RWPE2 (cell line): ENCODE measurements at places on chromosomes 13 and 19.

GRCh38 chr13:50779443-50780200 lies 63.9 kb downstream of the DLEU7 start:
- no peak for DNase-seq
- H3K27ac ChIP-seq, result no peak overlapping the region
- H3K4me3 ChIP-seq, result no peak overlapping the region

DNA sequence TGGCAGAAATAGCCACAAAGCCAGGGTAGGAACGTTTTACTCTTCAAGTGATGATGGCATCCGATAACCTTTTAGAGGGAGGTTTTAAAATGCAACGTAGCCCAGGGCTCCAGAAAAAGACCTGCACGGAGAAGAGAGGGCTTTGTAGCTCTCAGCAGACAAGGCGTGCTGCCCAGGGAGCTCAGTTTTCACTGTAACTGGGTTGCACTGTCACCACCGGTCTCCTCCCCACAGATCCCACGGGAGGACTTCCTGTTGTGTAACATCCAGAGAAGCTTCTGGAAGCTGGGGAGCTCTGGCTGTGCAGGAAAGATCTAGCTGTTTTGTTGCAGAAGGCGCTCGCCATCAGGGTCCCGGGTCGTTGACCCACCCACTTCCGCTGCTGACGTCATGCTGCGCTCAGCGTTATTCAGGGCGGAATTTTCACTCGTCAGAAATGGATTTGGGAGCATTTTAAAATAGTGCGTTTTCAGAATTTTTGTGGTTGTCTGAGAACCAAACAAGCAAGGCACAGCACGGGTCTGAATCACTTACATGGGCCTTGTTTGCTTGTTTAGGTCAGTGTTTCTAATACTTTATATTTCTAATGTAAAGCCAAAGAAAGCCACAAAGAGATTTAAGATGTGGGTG lies 50.8 kb downstream of the ATP11A start:
- H3K4me3 ChIP-seq, result no peak overlapping the region
- no peaks in the 10 kb centered on the region for H3K27me3 ChIP-seq
- H3K36me3 ChIP-seq, result no peaks in the 10 kb centered on the region
- no peak for DNase-seq
- H3K4me1 ChIP-seq, result no peaks in the 10 kb centered on the region

GRCh38 chr13:71338070-71338469 lies 528.9 kb downstream of the DACH1 start:
- H3K4me3 ChIP-seq, result no peak overlapping the region
- H3K36me3 ChIP-seq, result no peaks in the 10 kb centered on the region
- no peaks in the 10 kb centered on the region for H3K27me3 ChIP-seq
- H3K27ac ChIP-seq, result no peak overlapping the region

DNA sequence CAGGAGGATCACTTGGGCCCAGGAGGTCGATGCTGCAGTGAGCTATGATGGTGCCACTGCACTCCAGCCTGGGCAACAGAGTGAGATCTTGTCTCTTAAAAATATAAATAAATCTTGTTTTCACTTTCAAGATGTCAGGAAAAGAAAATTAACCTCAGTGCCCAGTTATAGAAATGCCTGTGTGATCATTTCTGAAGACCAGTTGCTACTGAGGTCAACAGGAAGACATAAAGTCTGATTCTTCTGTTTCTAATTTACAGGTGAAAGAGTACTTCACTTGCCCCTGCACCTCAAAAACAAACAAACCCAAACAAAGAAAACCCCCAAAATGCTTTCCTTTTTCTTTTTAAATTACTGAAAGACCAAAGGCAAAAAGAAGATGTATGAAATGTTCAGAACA lies 174.3 kb upstream of the NBEA start:
- no peak for DNase-seq
- H3K27ac ChIP-seq, result no peak overlapping the region
- H3K4me1 ChIP-seq, result no peaks in the 10 kb centered on the region
- H3K4me3 ChIP-seq, result no peak overlapping the region

DNA sequence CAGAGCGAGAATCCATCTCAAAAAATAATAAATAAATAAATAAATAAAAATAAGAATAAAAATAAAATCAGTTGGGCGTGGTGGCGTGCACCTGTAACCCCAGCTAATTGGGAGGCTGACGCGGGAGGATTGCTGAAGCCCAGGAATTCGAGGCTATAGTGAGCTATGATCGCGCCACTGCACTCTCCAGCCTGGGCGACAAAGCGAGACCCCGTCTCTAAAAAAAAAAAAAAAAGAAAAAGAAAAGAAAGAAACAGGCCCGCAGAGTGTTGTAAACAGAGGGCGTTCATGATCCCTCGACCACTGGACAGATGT lies 5.4 kb downstream of the SERTAD1 start:
- H3K27me3 ChIP-seq, result no peaks in the 10 kb centered on the region
- peaks cover 10% of the 10 kb centered on the region for H3K36me3 ChIP-seq
- DNase-seq, result no peak
- H3K27ac ChIP-seq, result peak overlapping the region; percentile 81
- peaks cover 7% of the 10 kb centered on the region for H3K4me1 ChIP-seq
- H3K4me3 ChIP-seq, result peak overlapping the region; percentile 45

DNA sequence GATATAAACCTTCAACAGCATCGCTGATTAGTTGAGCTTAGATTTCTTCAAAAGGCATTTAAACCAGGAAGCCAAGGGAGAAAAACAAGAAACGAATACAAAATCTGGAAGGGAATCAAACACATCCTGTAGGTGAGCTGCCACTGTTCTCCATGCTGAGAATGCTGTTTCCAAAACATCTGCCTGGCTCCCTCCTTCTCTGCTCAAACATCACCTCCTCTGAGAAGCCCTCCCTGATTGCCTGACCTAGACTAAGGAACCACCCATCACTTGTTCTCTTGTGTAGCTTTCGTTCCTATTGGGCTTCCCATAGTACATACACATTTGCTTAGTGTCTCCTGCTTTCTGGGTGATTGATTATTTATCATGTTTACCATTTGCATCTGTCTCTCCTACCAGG lies 152.7 kb downstream of the CACNA1A start:
- DNase-seq, result no peak
- no peaks in the 10 kb centered on the region for H3K27me3 ChIP-seq
- H3K4me1 ChIP-seq, result no peaks in the 10 kb centered on the region
- H3K36me3 ChIP-seq, result no peaks in the 10 kb centered on the region
- H3K4me3 ChIP-seq, result no peak overlapping the region

GRCh38 chr19:18312092-18312534 lies 10.8 kb downstream of the LSM4 start:
- no peaks in the 10 kb centered on the region for H3K27me3 ChIP-seq
- H3K4me1 ChIP-seq, result no peaks in the 10 kb centered on the region
- DNase-seq, result no peak
- no peak overlapping the region for H3K27ac ChIP-seq
- peaks cover 85% of the 10 kb centered on the region for H3K36me3 ChIP-seq
- H3K4me3 ChIP-seq, result no peak overlapping the region

DNA sequence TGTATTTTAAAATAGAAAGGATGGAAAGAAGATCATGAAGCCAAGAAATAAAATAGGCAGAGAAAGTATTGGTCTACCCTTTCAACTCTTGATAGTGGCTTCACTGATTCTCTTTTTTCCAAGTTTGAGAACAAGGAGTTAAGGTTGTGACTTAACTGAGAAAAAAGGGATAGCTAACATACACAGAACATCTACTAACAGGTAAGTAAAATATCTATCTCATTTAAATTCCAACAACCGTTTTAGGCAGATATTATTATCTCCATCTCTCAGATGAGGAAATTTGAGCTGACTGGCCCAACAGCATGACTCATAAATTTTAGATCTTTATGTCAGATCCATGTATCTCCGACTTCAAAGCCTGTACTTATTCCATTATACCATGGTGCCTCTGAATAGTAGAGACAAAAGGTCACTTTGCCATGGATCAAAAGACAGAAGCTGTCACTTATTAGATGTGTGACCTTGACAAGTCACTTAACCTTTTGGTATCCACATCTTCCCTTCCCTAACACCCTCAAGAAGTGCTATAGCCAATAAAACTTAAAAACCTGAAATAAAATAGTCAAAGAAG lies 152.1 kb downstream of the DACH1 start:
- no peak for DNase-seq
- no peaks in the 10 kb centered on the region for H3K4me1 ChIP-seq
- H3K4me3 ChIP-seq, result no peak overlapping the region
- H3K36me3 ChIP-seq, result no peaks in the 10 kb centered on the region
- H3K27ac ChIP-seq, result no peak overlapping the region

DNA sequence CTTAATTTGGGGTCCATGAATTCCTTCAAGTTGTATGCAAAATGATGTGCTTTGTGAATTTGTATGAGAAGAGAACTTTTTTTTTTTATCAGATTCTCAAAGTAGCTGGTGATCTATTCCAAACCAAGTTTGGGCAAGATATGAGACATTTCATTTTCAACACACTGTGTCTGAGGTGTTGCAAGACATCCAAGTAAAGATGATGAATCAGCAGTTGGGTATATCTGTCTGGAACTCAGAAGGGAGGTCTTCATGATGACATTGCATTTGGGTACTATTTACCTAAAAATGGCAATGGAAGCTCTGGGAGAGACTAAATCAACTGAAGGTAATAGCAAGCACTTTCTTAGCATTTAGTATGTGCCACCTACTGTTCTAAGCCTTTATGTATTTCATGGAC lies 2.8 kb downstream of the FAM124A start:
- no peaks in the 10 kb centered on the region for H3K36me3 ChIP-seq
- no peaks in the 10 kb centered on the region for H3K4me1 ChIP-seq
